ENCODE measurements at places on chromosomes 13 and 19. TPM values are rescaled to one million over a fixed set of nuclear protein-coding genes. Genes with fewer than 3 reads are reported as not detected.

The NXNL1 gene
- not detected for total RNA-seq

The RGL3 gene
- not detected for total RNA-seq

The USP12 gene
- 52.4 TPM for total RNA-seq

The TEX101 gene
- total RNA-seq: 0.10 TPM

The C1QTNF9 gene
- not detected for total RNA-seq

The ZNF600 gene
- total RNA-seq: 6.9 TPM

The TYROBP gene
- 286 TPM for total RNA-seq

The TEX26 gene
- total RNA-seq: not detected

The URI1 gene
- 78.5 TPM for total RNA-seq

The LILRB2 gene
- total RNA-seq: 27.3 TPM

All from mononuclear cell (primary cell).